ENCODE measurements at places on chromosomes 3 and 15. TPM values are rescaled to one million over a fixed set of nuclear protein-coding genes. Genes with fewer than 3 reads are reported as not detected.

GRCh38 chr3:56693750-56694149, 10.7 kb upstream of the TASOR start:
- DNase-seq, result no peak

GRCh38 chr15:73573572-73573971, 59.6 kb downstream of the NPTN start:
- peak; percentile 68 for DNase-seq

PPCDC gene
- polyA plus RNA-seq, result 10.5 TPM

- DNase-seq, result peak; percentile 85
Observed at GRCh38 chr15:81394603-81395002, 20.6 kb upstream of the TMC3 start.

DNA sequence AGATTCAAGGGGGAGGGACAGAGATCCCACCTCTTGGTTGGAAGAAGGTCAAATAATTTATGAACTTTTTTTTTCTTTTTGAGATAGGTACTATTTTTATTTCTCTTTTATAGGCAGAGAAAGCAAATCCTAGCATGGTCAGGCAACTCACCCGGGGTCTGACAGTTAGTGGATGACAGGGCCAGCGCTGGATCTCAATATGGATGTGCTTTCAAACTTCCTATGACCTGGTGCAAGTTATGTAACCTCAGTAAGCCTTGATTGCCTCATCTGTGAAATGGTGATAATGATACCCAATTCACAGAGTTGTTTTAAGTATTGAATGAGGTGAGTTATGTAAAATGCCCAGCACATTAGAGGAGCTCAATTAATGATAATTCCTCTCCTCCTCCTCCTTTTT, 86.8 kb upstream of the MEF2A start:
- DNase-seq, result no peak

DNA sequence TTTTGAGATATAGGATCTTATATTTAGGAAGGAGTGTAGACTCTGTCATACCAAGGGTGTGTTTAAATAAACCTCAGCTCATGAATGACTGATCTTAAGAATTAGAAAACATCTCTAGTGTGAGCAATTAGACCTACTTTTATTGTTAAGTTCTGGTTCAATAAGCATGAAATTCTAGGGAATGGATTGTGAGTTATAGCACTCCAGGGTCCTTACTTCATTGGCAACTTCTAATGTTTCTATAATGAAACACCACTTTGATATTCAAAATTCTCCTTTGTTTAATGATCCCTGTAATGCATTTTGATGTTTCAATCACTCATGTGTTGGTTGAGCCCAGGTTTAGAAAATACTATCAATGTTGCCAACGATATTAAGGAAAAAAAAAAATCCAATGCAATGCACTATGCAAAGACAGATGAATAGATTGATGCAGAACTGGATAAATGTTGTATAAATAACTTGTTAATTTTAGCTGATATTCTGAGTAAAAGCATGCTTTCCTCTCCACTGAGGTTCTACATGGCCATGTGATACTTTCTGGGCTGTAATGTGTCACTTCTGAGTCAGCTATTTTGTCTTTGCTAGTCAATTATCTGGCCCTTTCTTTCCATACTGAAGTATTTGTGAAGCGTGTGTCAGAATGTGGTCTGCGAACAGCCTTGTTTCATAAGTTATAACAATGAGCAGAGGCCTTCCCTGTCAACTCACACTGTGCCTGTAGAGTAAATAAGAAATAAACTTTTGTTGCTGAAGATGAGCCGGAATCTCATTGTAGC, 1035.9 kb downstream of the PLOD2 start:
- no peak for DNase-seq

SLC9C1 gene
- 0.33 TPM for polyA plus RNA-seq

ABHD6 gene
- 33.8 TPM for polyA plus RNA-seq

DNA sequence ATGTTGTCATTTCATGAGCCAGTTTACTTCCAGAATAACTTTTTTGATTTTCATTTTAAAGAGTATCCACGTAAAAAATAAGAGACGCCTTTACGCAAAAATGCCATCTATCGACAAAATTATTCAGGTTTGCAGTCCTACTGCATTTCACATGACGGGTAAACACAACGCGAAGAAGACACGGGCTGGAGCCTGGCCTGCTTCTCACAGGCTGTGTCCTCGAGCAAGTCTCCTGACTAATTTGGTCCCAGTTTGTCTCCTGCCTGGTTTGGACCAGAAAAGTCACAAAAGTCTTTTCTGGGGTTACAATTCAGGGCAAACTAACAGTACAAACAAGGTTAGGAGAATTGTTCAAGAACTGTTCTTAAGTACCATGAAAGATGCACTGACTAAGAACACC, 51.7 kb downstream of the CHSY1 start:
- no peak for DNase-seq

- no peak for DNase-seq
Observed at GRCh38 chr15:88881775-88882174, 13.6 kb downstream of the HAPLN3 start.

DNA sequence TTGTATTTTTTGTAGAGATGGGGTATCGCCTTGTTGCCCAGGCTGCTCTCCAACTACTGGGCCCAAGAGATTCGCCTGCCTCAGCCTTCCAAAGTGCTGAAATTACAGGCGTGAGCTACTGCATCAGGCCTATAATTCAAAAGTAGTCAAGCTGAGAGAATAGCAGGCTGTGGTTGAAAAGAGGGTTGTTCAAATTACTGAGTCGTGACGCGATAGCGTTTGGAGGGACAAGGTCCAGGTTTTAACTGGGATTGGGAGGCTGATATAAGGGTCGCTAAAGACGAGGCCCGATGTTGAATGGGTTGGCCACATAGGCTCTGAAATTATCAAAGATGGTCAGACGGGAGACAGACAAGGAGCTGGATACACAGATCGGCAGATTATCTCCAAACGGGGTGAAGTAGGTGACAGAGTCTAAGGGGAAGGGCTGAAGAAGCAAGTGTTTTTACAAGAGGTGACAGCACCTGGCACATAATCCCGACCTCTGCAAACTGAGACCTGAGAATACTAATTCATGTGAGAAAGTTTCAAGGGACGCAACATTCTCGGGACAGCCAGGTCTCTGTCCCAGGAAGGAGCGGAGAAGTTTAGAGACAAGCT, 759 bp upstream of the ARID3B start:
- DNase-seq, result peak; percentile 13

DNA sequence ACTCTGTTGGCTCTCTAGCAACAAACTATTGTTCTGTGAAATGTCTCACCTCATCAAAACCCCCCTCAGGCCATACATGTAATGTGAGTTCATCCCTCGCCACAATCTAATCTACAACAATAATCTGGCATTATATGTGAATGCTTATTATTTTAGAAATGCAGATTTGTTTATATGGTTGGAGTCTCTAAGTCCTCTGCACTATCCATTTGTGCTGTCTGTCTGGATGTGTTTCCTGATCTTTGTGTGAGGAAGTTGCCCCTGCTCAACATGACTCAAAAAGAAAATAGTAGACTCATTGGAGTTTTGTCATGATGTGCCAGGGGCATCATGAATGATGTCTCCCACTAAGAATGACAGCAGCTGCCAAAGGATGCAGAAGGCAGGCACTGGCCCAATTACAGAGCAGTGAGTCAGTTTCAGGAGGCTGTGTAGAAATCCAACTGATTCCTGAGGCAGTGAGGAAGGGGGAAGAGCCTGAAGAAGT, 161.6 kb upstream of the PDZRN3 start:
- no peak for DNase-seq

DNA sequence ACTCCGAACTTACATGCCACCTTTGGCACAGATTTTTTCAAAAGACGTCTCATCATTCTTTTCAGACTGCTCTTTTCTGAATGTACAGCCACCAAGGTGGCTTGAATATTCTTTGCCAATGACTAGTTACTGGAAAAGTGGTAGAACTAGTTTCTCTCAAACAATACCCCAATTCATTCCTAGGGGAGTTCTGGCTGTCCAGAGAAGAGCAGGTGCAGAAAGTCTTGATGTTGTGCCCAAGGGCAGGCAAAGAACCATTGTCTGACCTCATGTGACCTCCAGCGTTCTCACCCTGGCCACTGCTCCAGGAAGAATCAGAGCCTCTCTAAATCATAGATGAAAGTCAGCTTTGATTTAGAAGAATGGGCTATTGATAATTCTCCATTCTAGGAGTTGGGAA, 5.5 kb downstream of the LMOD3 start:
- DNase-seq, result peak; percentile 27

AHSG gene
- 1.8 TPM for polyA plus RNA-seq

- DNase-seq, result no peak
Observed at GRCh38 chr3:189137416-189137815, 34.4 kb upstream of the TPRG1 start.

KIF15 gene
- polyA plus RNA-seq, result 7.6 TPM

DNA sequence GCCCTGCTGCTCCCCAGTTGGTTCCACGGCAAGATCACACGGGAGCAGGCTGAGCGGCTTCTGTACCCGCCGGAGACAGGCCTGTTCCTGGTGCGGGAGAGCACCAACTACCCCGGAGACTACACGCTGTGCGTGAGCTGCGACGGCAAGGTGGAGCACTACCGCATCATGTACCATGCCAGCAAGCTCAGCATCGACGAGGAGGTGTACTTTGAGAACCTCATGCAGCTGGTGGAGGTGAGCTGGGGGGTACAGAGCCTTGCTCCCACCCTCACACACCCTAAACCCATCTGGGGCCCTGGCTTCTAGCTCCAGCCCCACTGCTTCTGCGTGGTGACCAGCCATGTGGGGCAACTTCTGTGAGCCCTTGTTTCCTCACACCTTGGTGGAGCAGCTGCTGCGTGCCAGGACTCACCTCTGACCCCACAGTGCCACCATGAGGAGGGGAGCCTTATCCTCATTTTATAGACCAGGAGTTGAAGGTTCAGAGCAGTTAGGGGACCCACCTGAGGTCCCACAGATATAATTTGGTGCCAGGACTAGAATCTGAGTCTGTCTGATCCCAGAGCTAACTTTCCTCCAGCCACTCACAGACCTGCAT, 13.3 kb upstream of the LMAN1L start:
- no peak for DNase-seq

DNA sequence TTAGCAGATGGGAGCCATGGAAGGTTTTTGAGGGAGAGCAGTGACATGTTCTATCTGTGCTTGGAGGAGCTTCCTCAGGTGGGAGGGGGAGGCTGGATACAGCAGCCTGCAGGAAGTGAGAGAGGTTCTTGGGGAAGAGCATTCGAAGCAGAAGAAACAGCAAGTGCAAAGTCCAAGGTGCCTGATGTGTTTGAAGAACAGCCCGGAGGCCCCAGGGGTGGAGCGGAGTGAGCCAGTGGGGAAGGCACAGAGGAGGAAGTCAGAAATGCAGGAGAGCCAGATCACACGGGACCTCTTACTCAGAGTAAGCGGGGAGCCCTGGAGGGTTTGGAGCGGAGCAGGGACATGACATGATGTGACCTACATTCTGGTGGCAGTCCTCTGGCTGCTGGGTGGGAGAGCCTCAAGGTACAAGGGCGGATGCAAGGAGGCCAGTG, 10.8 kb downstream of the ITGA11 start:
- DNase-seq, result peak; percentile 98

DNA sequence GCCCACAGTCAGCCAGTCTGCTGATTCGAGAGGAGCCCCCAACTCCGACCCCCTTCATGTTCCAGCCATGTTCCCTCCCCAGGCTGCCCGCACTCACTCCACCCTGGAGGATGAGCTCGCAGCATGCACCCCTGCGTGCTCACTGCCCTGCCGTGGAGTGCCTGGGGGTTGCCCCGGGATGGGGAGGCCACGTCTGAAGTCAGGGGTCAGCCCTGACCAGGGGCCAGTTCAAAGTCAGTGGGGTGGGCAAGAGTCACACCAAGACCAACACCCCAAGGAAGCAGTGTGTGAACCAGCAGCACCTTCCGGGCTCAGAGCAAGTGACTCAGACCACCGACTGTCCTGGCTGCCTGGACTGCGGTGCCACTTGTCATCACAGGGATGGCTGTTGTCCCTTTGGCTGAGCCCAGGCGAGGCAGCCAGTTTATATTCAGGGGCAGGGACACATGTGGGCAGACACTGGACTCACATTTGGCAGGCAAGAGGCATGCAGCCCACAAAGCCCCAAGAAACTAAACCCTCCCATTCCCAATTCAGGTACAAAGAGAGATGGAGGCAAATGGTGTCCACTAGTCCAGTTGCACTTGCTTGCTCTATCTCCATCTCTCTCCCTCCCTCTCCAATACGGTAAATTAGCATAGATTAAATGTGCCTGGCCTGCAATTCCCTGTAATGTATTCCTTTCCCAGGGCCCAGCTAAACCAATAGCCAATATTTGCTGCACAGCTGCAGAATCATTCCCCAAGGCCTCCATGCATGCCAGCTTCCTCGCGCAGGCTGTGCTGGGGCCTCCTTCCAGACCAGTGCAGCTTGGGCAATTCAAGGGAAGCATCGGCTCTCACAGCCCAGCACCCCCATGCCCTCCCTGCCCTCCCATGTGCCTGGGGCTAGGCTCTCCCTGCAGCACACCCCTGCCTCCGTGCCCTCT, 135.7 kb upstream of the IQSEC1 start:
- no peak for DNase-seq

GRCh38 chr3:58175437-58176184, 35.2 kb downstream of the DNASE1L3 start:
- peak; percentile 92 for DNase-seq

- no peak for DNase-seq
Observed at GRCh38 chr3:61594144-61594963, 33.0 kb downstream of the PTPRG start.

- DNase-seq, result no peak
Observed at GRCh38 chr3:72722930-72723726, 125.1 kb downstream of the SHQ1 start.

DNA sequence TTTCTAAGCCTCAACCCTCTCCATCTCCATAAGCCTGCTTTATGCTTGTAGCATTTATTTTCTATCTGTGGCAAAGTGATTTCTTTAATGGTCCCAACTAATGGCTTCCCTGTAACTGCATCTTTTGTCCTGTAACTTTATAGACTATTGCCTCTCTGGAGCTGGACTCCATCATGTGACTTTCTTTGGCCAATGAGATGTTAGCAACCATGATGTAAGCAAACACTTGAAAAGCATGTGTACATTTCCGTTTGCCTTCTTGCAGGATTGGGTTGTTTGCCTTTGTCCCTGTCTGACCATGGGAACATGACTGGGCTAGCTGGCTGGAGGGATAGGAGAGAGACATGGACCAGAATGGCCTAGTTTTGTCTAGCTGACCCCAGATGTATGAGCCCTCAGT, 106.0 kb upstream of the LRIG1 start:
- no peak for DNase-seq

GRCh38 chr15:40336744-40337122, 4.0 kb downstream of the CCDC9B start:
- DNase-seq, result no peak

DNA sequence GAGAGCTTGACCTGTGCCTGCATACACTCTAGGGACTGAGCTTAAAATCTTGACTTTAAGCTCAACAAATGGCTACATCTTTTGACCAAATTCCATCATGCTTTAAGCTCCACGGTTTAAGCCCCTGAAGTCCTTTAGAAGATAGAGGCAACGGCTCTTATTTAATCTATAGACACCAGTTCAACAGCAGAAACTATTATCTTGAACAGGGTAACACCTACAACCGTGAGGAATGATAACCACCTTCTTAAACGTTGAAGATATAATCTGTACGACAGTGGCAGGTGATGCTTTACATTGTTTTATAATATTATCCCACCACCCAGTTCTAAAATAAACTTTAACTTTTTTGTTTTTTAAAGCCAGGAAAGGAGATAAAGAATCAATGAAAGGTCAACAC, 1007.8 kb downstream of the FHIT start:
- DNase-seq, result no peak

XIRP1 gene
- 0.19 TPM for polyA plus RNA-seq

MON1A gene
- polyA plus RNA-seq, result 19.5 TPM

All from large intestine (tissue), 12 donors.